ENCODE measurements at places on chromosomes 16 and 17. TPM values are rescaled to one million over a fixed set of nuclear protein-coding genes. Genes with fewer than 3 reads are reported as not detected.

DNA sequence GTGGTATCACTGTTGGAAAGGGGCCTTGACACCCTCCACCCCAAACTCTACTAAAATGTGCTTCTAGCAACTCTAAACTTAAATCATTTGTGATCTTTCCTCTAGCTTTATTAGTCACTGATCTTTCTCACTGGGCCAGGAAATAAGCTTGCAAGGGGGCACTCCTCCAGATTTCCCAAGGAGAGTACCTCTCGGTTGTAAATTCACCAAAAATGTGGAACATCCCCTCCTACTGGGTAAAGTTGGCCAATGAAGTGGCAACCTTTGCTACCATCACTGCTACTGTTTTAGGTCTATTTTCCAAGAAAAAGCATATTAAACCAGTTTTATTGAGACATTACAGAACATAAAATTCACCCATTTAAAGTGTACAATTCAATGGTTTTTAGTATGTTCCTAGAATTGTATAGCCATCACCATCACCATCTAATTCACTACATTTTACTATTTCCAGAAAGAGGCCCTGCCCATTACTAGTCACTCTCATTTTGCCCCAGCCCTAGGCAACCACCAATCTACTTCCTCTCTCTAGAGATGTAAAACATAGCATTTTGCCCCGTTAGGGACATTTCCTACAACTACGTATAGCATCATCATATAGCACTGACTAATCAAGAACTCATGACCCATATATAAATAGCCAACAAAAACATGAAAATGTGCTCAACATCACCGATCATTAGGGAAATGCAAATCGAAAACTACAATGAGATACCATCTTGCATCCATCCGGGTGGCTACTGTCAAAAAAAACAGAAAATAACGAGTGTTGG is 44.6 kb upstream of the ADCY9 start:
- H3K27ac ChIP-seq, result no peak overlapping the region
- no peaks in the 10 kb centered on the region for H3K36me3 ChIP-seq
- no peaks in the 10 kb centered on the region for H3K27me3 ChIP-seq
- H3K4me3 ChIP-seq, result no peak overlapping the region

DNA sequence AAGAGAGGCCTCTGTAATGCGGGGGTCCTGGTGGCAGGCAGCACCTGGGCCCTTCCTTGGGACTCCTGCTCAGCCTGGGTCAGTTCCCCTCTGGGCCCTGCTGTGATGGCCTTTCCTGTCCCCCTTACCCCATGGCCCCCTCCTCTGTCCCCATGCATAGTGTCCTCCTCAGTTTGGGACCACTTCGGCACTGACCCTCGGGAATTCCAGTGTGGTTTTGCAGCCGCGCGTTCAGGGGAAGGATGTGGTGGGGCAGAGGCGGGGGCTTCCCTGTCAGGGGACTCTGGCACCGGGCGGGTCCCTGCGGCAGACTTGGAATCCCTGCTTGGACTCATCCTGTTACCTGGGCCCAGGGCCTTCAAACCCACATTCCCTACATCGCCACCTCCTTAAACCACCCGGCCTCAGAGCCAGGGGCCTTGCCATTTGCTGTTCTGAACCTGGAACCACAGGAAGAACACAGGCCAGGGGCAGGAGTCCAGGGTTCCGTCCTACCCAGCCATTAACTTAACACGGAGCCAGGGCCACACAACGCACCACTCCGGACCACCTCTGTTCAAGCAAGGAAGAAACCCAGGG is 31.4 kb upstream of the EIF1 start:
- H3K36me3 ChIP-seq, result no peaks in the 10 kb centered on the region
- no peak overlapping the region for H3K27ac ChIP-seq
- H3K27me3 ChIP-seq, result no peaks in the 10 kb centered on the region
- H3K4me3 ChIP-seq, result no peak overlapping the region
- peaks cover 28% of the 10 kb centered on the region for H3K4me1 ChIP-seq
- no peak for DNase-seq

DNA sequence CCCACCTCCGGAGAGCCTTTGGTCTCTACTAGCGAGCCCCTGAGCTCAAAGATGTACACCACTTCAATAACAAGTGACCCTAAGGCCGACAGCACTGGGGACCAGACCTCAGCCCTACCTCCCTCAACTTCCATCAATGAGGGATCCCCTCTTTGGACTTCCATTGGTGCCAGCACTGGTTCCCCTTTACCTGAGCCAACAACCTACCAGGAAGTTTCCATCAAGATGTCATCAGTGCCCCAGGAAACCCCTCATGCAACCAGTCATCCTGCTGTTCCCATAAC is 702 bp downstream of the SPN start:
- peaks cover 13% of the 10 kb centered on the region for H3K4me1 ChIP-seq
- H3K4me3 ChIP-seq, result peak overlapping the region; percentile 29
- no peaks in the 10 kb centered on the region for H3K27me3 ChIP-seq

DNA sequence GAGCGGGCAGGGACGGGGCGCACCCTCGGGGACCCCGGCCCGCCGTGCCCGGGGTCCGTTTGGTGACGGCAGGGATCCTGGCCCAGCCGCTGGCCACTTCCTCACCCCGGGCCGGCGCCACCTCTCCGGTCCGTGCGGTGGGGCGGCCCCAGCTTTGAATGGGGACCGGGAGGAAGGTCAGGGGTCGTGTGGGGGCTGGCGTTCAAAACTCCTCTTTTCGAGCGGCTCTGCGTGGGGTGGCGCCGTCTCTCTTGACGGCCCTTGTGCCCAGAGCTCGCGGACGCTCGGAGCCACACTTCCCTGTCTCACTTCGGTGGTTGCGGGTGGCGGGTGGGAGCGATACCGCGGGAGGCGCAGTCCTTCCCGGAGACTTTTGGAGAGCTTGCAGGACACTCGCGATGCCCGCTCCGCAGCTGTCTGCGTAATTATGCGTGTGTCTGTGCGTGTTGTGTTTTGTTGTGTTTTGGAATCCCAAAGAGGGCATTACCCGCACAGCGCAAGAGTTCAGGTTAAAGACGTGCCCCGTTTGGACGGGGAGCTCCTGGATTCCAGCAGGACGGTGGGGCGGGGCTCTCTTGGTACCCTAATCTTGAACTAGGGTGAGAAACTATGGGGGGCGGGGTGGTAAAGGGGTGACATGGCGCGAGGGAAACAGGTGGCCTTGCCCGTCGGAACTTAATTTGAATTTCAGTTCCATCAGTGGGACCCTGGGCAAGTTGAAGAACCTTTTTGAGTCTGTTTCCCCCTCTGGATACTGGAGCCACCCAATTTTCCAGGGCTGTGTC is 637 bp downstream of the PLCG2 start:
- peak overlapping the region; percentile 62 for H3K4me3 ChIP-seq
- DNase-seq, result no peak
- H3K4me1 ChIP-seq, result peaks cover 7% of the 10 kb centered on the region
- H3K27me3 ChIP-seq, result peaks cover 13% of the 10 kb centered on the region
- peak overlapping the region; percentile 43 for H3K27ac ChIP-seq
- no peaks in the 10 kb centered on the region for H3K36me3 ChIP-seq

GRCh38 chr16:26644912-26645543 is 421.7 kb upstream of the C16orf82 start:
- no peaks in the 10 kb centered on the region for H3K4me1 ChIP-seq
- no peaks in the 10 kb centered on the region for H3K36me3 ChIP-seq
- peak; percentile 26 for DNase-seq
- no peaks in the 10 kb centered on the region for H3K27me3 ChIP-seq

DNA sequence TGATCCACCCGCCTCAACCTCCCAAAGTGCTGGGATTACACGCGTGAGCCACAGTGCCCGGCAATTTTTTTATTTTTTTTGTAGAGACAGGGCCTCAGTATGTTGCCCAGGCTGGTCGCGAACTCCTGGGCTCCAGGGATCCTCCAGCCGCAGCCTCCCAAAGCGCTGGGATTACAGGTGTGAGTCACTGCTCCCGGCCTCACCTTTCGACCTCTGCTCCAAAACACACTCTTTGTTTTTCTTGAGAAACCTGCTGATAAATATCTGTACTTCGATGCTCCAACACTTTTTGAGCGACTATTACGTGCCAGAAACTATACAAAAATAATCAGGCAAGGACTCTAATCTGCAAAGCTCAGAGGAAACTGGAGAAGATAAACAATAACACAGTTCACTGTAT is 1.0 kb downstream of the MED1 start:
- peak overlapping the region; percentile 75 for H3K4me3 ChIP-seq
- H3K27ac ChIP-seq, result no peak overlapping the region
- peaks cover 29% of the 10 kb centered on the region for H3K4me1 ChIP-seq
- peaks cover 32% of the 10 kb centered on the region for H3K36me3 ChIP-seq
- DNase-seq, result no peak

- no peak overlapping the region for H3K4me3 ChIP-seq
- H3K4me1 ChIP-seq, result no peaks in the 10 kb centered on the region
- H3K27me3 ChIP-seq, result peaks cover 52% of the 10 kb centered on the region
- H3K27ac ChIP-seq, result no peak overlapping the region
- DNase-seq, result no peak
Observed at GRCh38 chr17:49022391-49022941, 25.3 kb downstream of the IGF2BP1 start.

GRCh38 chr17:37111329-37111728 is 162.6 kb downstream of the AATF start:
- no peak overlapping the region for H3K4me3 ChIP-seq
- no peaks in the 10 kb centered on the region for H3K27me3 ChIP-seq
- DNase-seq, result no peak
- peaks cover 7% of the 10 kb centered on the region for H3K36me3 ChIP-seq
- H3K27ac ChIP-seq, result no peak overlapping the region

DNA sequence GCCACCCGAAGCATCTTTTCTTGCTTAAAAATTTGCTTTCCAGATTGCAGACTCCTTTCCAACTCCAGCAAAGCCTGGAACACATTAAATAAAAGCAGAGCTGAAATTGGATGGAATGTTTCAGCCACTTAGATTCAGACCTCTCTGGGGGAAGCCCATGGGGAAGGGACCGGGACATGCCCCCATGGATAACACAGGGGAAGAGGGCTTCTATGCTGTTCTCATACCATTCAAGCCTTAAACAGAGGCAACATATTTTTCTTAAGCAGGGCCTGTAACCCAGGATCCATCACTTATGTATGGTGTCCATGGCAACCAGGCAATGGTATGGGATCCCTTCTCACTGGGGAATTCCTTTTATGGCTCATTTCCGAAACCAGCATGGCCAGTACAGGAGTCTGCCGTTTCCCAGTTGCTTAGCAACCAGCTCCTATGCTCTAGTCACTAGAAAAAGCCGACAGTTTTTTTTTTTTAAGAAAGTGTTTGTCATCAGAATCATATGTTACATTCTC is 62.0 kb upstream of the MARCHF10 start:
- no peak for DNase-seq
- no peak overlapping the region for H3K4me3 ChIP-seq
- no peaks in the 10 kb centered on the region for H3K27me3 ChIP-seq
- H3K27ac ChIP-seq, result no peak overlapping the region

- no peaks in the 10 kb centered on the region for H3K36me3 ChIP-seq
- H3K4me1 ChIP-seq, result no peaks in the 10 kb centered on the region
- H3K27ac ChIP-seq, result no peak overlapping the region
- no peaks in the 10 kb centered on the region for H3K27me3 ChIP-seq
Observed at GRCh38 chr17:33086878-33087277, 95.2 kb downstream of the SPACA3 start.

DNA sequence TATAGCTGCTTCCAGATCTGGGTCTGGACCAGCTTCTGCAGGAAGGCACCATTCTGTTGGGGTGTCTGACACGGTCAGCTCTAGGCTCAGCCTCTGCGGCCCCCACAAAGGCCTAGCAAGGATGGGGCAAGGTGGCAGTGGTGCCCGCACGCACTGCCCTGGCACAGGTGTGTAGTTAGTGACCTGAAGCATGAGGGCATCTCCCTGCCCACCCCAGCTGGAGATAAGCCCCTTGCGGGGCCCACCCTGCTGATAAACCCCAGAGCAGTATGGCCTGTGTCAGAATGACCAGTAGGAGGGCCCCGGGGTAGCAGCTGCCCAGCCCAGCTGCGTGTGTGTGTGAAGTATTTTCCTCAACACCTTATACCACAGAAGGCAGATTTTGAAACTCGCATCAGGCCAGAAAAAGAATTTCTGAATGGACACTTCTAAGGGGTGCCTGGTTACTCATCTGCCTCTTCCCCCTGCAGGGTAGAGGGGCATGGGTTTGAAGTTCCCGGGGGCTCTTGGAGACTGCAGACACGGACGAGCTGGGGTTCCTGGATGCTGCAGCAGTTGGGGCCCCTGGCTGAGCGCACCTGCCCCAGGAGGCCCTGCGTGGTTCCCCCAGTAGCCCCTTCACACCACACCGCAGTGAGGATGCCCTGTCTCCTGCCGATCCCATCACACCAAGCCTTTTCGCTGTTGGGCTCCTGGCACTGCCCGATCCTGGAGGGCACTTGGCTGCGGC is 4.5 kb downstream of the ARHGDIA start:
- no peaks in the 10 kb centered on the region for H3K27me3 ChIP-seq
- H3K4me3 ChIP-seq, result no peak overlapping the region
- H3K27ac ChIP-seq, result peak overlapping the region; percentile 99
- H3K4me1 ChIP-seq, result peaks cover 67% of the 10 kb centered on the region

DNA sequence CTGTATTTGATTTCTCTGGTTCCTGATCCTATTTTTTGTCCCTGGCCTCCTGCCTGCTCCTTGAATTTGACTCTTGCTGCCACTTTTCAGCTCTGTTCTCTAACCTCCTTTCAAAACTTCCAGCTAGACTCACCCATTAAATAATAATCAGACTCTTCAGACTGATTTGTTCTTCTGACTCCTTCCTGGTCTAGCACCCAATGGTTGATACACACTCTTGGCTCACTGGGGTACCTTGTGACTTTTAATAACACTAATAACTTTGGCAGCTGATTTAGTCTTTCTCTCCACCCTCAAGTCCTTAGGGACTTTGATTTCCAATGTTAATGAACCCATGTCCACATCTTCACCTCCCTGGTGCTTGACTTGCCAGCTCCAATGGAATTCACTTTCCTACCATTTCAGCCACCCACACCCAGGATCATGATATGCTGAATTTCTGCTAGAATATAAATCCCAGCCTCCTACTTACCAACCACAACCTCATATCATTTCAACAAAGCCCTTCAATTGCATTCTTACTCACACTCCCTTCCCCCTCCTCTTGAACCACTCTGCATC is 19.7 kb upstream of the C16orf82 start:
- no peak overlapping the region for H3K27ac ChIP-seq
- no peaks in the 10 kb centered on the region for H3K36me3 ChIP-seq
- no peaks in the 10 kb centered on the region for H3K4me1 ChIP-seq
- H3K4me3 ChIP-seq, result no peak overlapping the region
- H3K27me3 ChIP-seq, result no peaks in the 10 kb centered on the region

GRCh38 chr17:2708585-2709182 is 2.9 kb downstream of the CLUH start:
- H3K27ac ChIP-seq, result peak overlapping the region; percentile 65
- DNase-seq, result no peak
- H3K36me3 ChIP-seq, result peaks cover 7% of the 10 kb centered on the region
- H3K27me3 ChIP-seq, result no peaks in the 10 kb centered on the region
- peak overlapping the region; percentile 92 for H3K4me3 ChIP-seq

GRCh38 chr16:56102183-56102686 is 89.1 kb upstream of the GNAO1 start:
- peak; percentile 92 for DNase-seq
- H3K4me1 ChIP-seq, result peaks cover 17% of the 10 kb centered on the region
- no peak overlapping the region for H3K27ac ChIP-seq

GRCh38 chr17:8909586-8910270 is 42.3 kb upstream of the PIK3R6 start:
- DNase-seq, result peak; percentile 78
- H3K27ac ChIP-seq, result no peak overlapping the region

The CDC6 gene
- 0.46 TPM for total RNA-seq

The AXIN2 gene
- 56.6 TPM for total RNA-seq

The KRTAP17-1 gene
- not detected for total RNA-seq

The TPSG1 gene
- 0.50 TPM for total RNA-seq

The C1QL1 gene
- 8.7 TPM for total RNA-seq

The PYDC1 gene
- total RNA-seq, result not detected

The BEAN1 gene
- total RNA-seq, result 0.50 TPM

The CCL18 gene
- 13.3 TPM for total RNA-seq

The MYOCD gene
- total RNA-seq, result 146 TPM

The PDE6G gene
- total RNA-seq, result not detected

The CDH11 gene
- 29.2 TPM for total RNA-seq

Data from esophagus muscularis mucosa (tissue), 4 donors.